HTR-8/SVneo (cell line): ENCODE measurements at places on chromosomes 7 and 10.

DNA sequence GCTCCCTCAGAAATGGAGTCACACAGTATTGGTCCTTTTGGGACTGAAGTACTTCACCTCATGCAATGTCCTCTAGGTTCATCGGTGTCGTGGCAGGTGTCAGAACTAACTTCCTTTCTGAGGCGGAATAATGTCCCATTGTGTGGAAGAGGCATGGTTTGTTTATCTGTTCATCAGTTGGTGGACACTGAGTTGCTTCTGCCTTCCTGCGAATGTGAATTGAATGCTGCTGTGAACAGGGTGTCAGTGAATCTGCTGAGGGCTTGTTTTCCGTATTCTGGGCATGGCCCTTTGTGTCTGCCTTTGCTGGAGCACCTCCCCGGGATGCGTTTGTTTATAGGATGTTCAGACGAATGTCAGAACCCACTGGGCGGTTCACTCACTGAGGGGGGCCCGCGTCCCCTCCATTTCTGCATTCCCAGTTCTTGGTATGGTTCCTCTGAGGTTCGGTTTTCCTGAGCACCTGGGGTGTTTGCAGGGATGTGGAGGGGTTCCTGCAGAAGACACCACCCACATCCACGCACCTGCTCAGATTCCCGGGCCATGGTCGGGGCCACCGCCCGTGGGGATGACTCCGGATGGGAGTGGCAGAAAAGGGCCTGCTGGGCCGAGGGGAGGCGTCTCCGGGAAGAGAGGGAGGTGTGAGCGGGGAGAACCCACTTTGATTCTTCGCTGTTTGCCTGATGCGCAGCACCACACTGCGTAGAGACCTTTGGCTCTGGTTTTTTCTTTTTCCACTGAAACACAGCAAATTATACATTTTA lies 33.1 kb downstream of the CHST12 start:
- no peak for DNase-seq

- peak; percentile 15 for DNase-seq
These were observed 242.5 kb downstream of the VTI1A start for GRCh38 chr10:112689327-112690072.

DNA sequence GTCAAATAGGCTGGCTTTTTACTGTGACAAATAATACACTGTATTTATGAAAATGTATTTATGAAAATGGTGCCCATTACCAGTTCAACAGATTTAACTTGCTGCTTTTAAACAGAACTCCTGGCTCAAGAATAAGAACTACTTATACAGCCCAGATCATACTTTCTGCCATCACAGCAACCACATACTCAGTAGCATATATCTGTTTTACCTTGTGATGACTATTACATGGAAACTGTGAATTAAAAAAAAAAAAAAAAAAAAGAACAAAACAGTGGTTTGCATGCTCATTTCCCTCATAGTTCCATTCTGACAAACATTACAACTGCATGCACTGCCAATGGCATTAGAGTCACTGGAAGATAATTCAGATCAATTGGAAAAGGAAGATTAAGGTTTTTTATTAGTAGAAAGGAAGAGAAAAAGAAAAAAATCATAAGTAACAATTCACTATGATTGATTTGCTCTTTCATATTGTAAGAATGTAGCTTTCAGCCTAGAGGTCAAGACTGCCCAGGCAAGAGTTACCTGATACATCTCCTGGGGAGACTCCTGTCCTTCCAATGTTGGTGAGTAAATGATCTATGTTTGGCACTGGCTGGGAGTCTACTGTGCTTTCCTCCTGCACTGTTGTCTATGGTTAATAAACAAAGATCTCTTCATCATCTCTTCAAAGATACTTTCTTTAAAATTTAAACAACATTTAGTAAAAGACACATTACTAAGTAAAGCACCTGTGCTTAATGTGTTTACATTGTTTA lies 132.8 kb downstream of the ARHGAP21 start:
- no peak for DNase-seq

GRCh38 chr10:124730790-124731189 lies 13.4 kb downstream of the FAM53B start:
- DNase-seq, result no peak
